SJSA1 (cell line): ENCODE measurements at places on chromosomes 12 and 14. TPM values are rescaled to one million over a fixed set of nuclear protein-coding genes. Genes with fewer than 3 reads are reported as not detected.

- H3K36me3 ChIP-seq = no peaks in the 10 kb centered on the region
- H3K27me3 ChIP-seq = no peaks in the 10 kb centered on the region
- H3K4me1 ChIP-seq = no peaks in the 10 kb centered on the region
- no peak overlapping the region for H3K27ac ChIP-seq
- DNase-seq = no peak
These were observed 341.6 kb downstream of the VRK1 start for GRCh38 chr14:97138801-97139200.

GRCh38 chr12:51320311-51320694 is 3.7 kb downstream of the BIN2 start:
- H3K27ac ChIP-seq = peak overlapping the region; percentile 81
- no peak overlapping the region for H3K4me3 ChIP-seq
- H3K4me1 ChIP-seq = peaks cover 34% of the 10 kb centered on the region
- DNase-seq = no peak

DNA sequence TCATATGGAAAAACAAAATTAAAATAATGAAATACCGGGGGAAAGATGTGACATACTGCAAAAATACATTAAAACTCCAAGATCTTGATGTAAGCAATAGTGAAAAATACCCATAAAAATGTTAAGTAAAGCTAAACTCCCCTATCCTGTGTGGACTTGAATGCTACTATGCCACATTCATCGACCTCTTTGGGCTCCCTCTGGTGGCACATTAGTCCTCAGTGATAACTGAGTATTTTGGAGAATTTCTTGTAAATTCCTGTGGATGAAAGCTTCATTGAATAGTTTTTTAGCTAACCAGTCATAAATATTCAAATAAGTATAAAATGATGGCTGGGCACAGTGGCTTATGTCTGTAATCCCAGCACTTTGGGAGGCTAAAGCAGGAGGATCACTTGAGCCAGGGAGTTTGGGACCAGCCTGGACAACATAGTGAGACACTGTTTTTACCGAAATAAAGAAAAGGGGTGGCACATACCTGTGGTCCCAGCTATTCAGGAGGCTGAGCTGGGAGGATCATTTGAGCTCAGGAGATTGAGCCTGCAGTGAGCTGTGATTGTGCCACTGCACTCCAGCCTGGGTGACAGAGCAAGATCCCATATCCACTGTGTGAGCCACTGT is 42.4 kb upstream of the SGPP1 start:
- no peaks in the 10 kb centered on the region for H3K4me1 ChIP-seq
- H3K4me3 ChIP-seq = no peak overlapping the region
- H3K27ac ChIP-seq = no peak overlapping the region
- DNase-seq = peak; percentile 23

The KRT82 gene
- total RNA-seq = not detected in 2 replicates

DNA sequence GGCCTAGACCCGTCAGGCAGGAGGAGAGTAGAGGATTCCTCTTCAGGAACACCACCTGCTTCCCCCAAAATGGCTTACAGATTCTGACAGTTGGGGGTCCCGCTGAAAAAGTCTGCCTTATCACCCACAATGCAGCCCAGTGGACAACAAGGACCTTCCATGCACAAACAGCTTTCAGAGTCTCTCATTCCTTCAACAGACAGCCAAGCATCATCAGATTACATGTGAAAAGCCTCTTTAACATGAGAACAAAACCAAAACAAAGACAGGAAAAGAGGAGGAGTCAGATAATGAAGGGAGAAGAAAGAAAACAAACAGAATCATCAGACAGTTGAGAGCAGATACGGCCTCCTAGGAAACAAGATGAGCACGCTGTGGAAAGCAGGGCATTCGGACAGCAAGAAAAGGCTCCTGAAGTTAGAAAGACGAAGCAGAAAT is 18.3 kb downstream of the KCTD10 start:
- H3K27ac ChIP-seq = peak overlapping the region; percentile 83
- H3K4me1 ChIP-seq = peaks cover 61% of the 10 kb centered on the region
- no peaks in the 10 kb centered on the region for H3K27me3 ChIP-seq
- DNase-seq = peak; percentile 68
- H3K36me3 ChIP-seq = peaks cover 65% of the 10 kb centered on the region
